ENCODE measurements at places on chromosomes 2 and 18.
A peak's percentile ranks its signal among the peaks of the same experiment; 100 is the strongest.

DNA sequence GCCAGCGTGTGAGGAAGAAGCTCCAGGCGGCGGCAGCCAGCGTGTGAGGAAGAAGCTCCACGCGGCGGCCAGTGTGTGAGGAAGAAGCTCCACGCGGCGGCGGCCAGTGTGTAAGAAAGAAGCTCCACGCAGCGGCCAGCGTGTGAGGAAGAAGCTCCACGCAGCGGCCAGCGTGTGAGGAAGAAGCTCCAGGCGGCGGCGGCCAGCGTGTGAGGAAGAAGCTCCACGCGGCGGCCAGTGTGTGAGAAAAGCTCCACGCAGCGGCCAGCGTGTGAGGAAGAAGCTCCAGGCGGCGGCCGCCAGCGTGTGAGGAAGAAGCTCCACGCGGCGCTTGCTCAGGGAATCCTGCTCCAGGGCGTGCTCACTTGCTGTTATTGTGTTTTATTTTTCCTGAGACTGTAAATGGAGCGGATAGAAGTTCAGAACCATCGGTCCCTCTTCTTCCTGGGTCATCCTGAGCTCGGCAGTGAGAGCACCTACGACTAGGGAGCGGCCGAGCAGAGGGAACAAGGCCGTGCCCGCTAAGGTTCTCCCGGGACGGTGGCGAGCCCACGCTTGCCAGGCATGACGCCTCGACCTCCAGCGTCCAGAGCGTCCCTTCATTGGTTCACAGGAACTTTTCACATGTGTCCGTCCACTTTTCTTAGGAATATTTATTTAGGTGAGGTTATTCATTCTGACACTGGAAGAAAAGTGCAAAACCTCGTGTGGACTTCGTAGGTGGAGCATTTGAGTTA, 94.2 kb downstream of the TMEM18 start:
- no peak for DNase-seq

- DNase-seq: no peak
Measured at GRCh38 chr2:26333293-26333692, 12.7 kb upstream of the SELENOI start.

- DNase-seq: no peak
Measured at GRCh38 chr2:202479610-202480009, 103.5 kb downstream of the BMPR2 start.

- no peak for DNase-seq
Measured at GRCh38 chr2:143499061-143499460, 369.8 kb downstream of the ARHGAP15 start.

DNA sequence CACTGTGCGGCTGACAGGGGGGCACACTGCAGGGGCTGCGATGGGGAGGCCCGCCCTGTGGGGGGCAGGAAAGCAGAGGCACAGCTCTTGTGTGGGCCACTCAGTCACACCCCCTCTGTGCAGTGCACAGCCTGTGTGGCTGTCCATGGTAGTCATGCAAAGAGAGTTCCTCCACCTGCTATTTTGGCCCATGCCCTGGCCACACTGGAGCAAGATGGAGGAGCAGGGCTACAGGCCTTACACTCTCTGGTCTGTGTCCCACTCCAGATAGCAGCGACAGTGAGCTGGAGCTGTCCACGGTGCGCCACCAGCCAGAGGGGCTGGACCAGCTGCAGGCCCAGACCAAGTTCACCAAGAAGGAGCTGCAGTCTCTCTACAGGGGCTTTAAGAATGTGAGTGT, 28.5 kb upstream of the FAHD2A start:
- no peak for DNase-seq

- DNase-seq: no peak
Measured at GRCh38 chr18:3093624-3094337, 80.8 kb upstream of the LPIN2 start.

DNA sequence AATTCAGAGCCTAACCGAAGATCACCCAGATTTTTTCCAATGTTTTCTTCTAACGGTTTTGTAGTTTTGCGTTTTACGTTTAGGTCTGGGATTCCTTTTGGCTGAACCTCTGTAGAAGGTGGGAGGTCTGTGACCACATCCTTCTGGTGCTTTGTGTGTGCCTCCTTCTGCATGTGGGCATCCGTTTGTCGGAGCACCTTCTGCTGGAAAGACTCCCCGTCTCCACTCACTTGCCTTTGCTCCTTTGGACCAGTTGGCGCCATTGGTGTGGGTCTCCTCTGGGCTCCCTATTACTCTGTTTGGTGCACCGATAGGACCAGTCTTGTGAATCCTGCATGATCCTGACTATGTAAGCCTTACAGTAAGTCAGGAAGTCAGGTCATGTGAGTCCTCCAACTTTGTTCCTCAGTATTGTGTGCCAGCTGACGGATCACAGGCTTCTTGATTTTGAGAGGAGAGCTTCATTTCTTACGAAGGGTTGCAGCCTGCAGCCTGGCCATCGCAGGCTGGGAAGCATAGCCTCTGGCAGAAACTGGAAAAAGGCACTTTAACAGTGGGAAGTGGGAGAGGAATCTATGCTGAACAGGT, 13.6 kb downstream of the AQP12A start:
- DNase-seq: no peak

DNA sequence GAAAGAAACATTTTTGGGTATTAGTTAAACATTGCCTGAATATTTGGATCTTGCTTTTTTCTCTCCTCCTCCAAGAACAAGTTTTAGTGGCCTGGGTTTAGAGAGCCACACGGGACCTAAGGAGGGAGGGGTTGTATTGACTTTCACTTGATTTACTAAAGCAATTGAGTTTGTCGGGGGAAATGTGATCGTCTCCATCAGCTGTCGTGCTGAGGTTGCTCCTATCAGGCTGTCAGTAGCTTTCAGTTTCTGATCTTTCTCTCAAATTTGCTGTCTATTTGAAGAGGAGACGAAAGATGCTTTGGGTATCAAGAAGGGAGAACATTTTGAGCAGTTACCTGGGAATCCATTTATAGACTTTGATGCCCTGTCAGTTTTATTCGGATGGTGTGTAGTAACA, 106.0 kb downstream of the SETBP1 start:
- DNase-seq: no peak

DNA sequence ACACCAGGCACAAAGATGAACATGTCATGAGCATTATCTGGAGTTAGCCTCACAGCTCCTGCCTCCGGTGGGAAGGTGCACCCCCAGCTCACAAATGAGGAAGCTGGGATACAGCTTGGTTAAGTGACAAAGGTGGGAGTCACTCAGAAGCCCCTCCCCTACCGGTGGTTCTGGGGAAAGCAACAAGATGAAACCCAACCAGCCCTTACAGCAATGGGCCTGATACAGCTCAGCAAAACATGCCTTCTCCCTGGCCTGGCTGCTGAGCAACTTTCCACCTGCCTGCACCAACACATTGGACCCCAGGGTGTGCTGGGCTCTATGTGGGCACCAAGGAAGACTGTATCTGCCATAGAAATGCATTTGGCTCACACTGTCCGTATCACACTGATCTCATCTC, 113.2 kb downstream of the GYPC start:
- no peak for DNase-seq

GRCh38 chr2:105809097-105809473, 64.4 kb downstream of the NCK2 start:
- peak; percentile 53 for DNase-seq

GRCh38 chr2:221204699-221205098, 367.4 kb downstream of the EPHA4 start:
- DNase-seq: no peak

DNA sequence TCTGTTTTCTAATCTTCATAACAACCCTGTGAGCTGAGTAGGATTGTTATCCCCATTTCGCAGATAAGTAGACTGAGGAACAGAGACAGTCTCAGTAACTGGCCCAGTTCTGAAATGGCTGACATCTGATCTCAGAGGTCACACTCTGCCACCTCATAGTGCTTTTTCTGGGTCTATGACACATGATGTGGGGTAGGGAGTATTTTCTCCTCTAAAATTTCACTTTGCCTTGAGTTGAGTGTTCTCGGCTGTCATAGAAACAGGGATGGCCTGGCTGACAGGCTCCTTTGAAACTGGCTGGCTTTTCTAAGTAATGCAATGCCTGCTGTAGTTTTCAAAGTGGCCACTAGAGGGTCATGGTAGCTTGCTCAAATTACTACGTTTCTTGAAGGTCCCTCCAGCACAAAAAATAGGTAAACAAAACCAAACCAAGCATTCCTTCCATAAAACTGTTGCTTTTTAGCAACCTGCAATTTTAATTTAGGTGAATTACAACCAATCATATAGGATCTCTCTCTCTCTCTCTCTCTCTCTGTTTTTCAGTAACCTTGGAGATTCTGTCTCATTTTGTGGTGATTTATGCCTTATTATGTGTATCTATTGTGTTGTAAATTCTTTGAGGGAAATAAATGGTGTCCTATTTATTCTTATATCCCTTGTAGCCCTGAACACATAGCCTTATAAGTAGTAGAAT, 84.2 kb upstream of the TTN start:
- peak; percentile 71 for DNase-seq

GRCh38 chr2:150286730-150287362, 200.6 kb downstream of the RND3 start:
- peak; percentile 77 for DNase-seq
